ENCODE measurements at places on chromosomes 16 and 17.

- DNase-seq, result no peak
These were observed 18.6 kb downstream of the ENGASE start for GRCh38 chr17:79093270-79093669.

DNA sequence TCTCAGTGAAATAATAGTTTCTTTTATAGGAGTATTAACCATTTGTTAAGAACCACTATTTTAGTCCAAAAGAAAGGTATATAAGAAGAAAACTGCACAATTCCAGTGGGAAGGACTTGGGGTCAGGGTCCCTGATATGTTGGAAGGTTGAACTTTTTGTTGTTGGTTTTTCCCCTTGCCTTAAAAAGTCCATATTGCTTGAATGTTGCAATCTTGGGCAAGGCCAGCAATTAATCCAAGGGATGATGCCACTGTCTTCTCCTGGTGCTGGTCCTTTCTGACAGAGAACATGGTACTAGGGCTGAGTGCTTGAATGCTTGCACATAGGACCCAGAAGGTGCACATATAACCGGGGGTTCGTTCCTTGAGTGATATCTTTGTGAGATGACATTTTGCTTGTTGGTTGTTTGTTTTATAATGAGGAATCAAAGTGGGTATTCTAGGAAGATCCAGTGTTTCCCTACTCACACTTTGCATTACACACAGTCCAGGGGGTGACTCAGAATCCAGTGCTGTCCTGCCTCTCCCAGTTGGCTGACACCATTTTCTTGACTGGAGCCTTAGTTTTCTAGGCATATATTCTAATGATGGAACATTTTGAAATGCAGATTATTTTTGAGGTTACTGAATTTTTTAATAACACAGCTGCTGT, 54.9 kb downstream of the SIAH1 start:
- DNase-seq, result no peak

DNA sequence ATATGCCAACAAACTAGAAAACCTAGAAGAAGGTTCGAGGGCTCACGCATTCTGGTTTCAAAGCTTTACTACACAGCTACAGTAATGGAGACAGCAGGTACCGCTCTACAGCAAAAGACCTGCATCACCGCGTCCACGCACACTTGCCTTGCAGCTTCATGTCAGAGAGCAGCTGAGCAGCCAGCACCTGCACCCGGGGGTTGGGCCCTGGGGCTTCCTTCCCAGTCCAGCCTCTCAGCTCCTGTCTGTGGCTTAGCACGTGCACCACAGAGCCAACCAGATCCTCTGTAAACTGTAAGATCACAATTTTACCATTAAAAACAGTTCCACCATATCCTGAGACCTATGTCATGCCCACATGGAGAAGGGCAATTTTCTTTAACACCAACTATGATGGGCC, 15.3 kb downstream of the MEAK7 start:
- DNase-seq, result no peak

- DNase-seq, result no peak
These were observed 45.3 kb downstream of the NEUROD2 start for GRCh38 chr17:39562395-39562794.

- peak; percentile 51 for DNase-seq
These were observed 4.4 kb upstream of the ARMC7 start for GRCh38 chr17:75105126-75106080.

GRCh38 chr16:81620029-81620428, 159.1 kb upstream of the PLCG2 start:
- no peak for DNase-seq

DNA sequence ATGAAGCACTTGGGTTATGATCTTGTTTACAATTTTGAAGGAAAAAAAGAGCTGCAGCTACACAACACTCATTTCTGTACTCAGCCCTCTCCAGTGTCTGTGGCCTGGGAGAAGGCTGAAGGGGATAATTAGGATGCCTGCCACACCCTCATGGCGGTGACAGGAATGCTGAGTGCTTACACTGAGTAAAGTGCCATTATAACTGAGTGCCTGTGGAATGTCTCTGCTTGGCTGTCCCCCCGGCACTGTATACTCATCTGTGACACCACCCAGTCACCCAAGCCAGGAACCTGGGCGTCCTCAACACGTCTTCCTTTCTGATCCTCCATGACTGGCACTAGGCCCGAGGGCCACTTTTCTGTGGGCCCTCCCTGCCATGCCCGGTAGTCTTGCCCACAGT, 3.5 kb upstream of the MRPL38 start:
- no peak for DNase-seq

DNA sequence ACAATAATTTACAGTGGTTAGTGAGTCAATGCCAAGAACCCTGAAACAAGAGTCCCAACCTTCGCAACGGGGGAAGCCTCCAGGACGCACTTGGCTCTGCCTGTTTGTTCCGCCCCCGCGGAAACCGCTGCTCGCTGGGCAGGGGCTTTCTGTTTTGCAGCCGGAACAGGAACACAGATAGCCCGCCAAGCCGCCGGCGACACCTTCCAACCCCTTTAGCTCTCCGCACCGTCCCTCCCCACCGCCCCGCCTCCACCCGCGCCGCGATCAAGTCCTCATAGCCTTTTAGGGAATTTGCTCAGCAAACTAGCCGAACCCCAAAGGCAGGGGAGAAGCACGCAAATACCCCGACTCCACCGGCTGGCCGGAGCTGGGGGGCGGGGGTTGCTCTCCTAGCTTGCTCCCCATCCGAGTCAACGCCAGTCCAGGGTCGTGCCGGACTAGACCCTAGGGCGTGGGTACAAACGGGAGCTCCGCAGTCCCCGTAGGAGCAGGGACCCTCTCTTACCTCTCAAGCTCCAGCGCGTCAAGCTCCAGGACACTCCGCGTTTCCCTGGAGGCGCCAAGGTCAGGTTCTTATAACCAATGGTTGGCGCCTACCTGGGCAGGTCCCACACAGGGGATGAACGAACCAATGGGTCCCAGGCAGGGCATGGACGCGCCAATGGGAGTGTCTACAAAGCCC, at the start of gene SLFN13:
Gene SLFN13, minus strand, starts transcription at position 553 of the 685 bp plus-strand sequence. CDS start 3,086 bp downstream, outside the sequence.
- peak; percentile 96 for DNase-seq

- no peak for DNase-seq
These were observed 227.6 kb upstream of the WSB1 start for GRCh38 chr17:27066315-27066714.

GRCh38 chr16:28846080-28846932, at the start of gene TUFM:
Gene TUFM, minus strand, starts transcription at chr16:28846348. Its CDS starts 79 bp downstream, at chr16:28846269.
- peak; percentile 98 for DNase-seq

DNA sequence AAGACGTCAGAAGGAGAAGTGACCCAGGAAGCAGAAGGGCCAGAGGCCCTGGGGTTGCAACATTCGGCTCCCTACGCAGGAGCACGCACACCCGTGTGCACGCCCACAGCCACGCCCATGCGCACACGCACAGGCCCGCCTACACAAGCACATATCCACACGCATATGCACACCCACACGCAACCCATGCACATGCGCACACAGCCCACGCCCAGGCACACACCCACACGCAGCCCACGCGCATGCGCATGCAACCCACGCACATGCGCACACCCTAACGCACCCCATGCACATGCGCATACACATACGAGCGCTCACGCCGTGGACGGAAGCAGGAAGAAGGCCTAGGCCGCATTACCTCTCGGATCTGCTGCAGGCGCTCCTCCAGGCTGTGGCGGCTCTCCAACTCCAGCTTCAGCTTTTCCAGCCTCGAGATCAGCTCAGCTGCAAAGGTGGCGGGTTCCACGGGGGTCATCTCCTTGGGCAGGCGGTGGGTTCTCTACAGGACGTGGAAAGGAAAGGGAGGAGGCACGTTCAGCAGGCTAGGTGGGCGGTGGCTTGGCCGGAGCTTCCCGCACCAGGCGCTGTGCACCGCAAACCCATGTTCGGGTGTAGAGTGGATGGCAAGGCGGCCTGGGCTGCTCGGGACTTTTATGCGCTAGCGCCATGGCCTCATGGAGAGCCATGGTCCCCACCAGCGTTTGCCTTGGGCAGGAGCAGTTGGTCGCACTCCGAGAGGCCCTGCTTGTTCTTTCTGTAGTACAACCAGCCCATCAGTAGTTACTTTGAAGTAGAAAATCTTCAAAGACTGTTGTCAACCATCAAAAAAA, 23.4 kb downstream of the AXIN2 start:
- DNase-seq, result no peak

DNA sequence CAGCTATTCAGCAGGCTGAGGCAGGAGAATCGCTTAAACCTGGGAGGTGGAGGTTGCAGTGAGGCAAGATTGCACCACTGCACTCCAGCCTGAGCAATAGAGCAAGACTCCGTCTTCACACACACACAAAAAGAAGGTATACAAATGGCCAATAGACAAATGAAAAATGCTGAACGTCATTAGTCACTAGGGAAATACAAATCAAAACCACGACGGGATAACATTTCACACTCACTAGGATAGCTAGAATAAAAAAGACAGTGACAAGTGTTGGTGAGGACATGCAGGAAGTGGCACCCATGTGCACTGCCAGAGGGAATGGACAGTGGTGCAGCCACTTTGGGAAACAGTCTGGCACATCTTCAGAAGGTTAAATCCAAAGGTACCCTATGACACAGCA, 172.9 kb downstream of the FTO start:
- no peak for DNase-seq

- DNase-seq, result no peak
These were observed 1.3 kb downstream of the CAVIN1 start for GRCh38 chr17:42421507-42422338.

GRCh38 chr17:16283705-16284104, 66.7 kb downstream of the PIGL start:
- DNase-seq, result no peak

- no peak for DNase-seq
These were observed 34.2 kb downstream of the CD300LF start for GRCh38 chr17:74678541-74678940.

GRCh38 chr17:33603789-33604188, 310.7 kb upstream of the ASIC2 start:
- no peak for DNase-seq

GRCh38 chr17:57988301-57989250, 522 bp upstream of the VEZF1 start:
- DNase-seq, result peak; percentile 72

- no peak for DNase-seq
These were observed 32.4 kb upstream of the NF1 start for GRCh38 chr17:31062346-31062745.

GRCh38 chr17:1365445-1366039, 34.5 kb downstream of the YWHAE start:
- DNase-seq, result peak; percentile 86

DNA sequence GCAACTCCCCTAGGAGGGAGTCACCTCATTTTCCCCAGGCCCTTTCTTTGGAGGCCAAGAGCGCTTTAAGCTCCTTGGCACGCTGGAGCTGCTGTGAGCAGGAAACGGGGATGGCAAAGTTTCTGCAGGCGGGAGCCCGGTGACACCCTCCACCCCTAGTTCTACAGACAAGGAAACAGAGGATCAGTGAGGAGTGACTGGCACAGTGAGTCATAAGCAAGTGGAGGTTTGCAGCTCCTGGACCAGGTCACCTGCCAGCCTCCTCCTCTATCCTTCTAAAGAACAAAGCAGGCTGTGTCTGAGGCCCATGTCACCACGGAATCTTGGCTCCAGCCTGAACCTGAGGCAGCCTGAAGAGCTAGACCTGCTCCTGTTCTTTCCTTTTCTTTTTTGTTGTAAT, 141.9 kb downstream of the TMEM132E start:
- DNase-seq, result no peak

GRCh38 chr17:76511668-76512365, 10.6 kb upstream of the RHBDF2 start:
- no peak for DNase-seq

DNA sequence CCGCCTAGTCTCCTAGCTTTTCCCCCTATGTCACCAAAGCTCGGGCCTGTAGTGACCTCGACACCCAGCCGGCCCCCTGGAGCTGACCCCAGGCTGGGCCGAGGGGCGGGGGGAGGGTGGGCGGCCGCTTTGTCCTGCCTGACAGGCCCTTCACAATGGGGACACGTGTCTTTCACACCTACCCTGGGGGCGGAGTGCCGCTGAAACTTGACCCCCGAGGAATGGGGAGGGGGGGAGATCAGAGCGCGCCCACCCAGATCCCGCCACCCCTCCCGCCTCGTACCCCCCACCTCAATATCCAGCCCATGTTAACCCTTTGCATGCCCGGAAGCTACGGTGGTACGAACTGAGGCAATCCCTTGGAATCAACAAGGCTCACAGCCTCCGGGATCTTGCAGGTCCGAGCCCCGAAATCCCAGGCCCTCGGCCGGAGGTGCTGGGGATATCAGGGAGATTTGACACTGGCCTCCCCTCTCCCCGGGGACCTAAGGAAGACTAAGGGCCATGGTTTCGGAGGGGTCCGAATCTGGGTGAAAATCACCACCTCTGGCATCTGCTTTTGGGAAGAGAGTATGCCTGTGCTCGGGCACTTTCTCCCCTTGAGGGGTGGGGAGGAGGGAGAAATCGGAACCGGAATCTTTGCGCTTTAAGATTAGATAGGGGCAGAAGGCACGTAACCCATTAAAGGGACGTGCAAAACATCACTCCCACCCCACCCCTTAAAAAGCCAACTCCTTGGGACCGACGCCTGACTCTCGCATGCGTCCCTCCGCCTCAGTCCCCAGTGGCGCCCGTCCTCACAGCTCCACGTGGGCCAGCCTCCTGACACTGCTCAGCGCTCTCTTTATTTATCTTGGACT, 2.6 kb downstream of the NOG start:
- DNase-seq, result no peak

- DNase-seq, result no peak
These were observed 2.0 kb downstream of the HBZ start for GRCh38 chr16:154217-155030.

- no peak for DNase-seq
These were observed 91.6 kb upstream of the ZNF469 start for GRCh38 chr16:88290850-88291830.

- peak; percentile 84 for DNase-seq
These were observed 6.3 kb upstream of the MMP28 start for GRCh38 chr17:35801583-35802224.

DNA sequence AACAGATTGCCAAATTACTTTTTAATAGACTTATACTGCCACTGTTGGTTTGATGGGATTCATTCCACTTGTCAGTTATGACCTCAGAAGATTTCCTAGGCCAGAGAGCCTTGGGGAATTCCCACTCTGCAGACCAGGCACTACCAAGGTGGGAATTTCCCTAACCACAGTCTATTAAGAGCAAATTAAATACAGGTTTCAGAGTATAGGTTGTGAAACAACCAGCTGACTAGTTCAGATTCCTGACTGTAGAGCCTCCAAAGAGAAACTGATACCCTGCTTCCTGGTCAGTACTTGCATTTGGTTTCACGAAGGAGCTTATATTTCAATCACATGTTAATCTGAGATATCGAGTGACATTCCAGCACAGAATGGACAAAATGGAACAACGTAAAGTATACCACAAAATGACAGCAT, 186.5 kb downstream of the STX8 start:
- no peak for DNase-seq

- DNase-seq, result peak; percentile 29
These were observed 565 bp downstream of the WDR45B start for GRCh38 chr17:82647593-82648164.

GRCh38 chr17:64009571-64010402, 10.6 kb downstream of the ICAM2 start:
- DNase-seq, result no peak
